Mammary epithelial cell (primary cell): ENCODE measurements at places on chromosomes 11 and 22.

DNA sequence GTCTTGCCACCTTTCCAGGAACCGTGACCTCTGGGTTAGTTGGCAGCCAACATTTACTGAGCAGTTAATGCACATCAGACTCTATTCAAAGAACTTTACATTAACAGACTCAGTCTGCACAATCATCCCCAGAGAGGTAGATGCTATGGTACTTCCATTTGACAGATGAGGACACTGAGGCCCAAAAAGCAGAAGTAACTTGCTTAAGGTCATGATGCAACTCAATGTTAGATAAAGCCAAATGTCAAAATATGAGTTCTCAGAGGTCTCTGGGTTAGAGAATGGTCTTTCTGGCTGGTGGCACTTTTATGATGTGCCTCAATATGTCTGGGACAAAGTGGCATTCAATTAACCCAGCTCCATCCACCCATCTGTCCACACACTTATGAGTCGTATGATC, 450.0 kb downstream of the MIAT start:
- no peak for DNase-seq

DNA sequence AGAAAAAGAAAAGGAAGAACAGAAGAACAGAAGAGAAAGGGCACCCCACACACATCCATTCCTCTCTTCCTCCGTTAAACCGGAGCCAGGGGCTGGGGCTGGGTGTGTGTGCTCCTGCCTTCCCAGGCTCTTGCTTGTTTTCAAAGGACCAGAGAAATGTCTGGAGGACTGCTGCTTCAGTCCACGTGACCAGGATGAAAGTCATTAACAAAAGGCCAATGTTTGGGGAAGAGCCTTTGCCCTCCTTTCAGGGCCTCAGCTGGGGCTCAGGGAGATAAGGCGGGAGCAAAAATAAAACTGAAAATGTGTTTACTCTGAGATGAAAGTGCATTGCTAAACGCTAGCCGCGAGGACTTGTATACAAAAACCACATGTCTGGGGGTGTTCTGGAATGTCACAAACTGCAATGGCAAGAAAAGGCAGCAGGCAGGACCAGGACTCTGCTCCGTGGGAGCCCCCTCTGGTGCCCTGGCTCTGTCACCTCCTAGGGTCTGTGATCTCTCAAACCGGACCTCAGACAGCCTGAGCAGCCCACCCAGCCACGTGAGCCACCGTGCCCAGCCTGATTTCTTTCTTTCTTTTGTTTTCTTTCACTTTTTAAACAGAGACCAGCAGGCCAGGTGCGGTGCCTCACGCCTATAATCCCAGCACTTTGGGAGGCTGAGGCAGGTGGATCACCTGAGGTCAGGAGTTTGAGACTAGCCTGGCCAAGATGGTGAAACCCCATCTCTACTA, 31.6 kb upstream of the MYH9 start:
- no peak for DNase-seq

- no peak for DNase-seq
Measured at GRCh38 chr11:119573858-119574257, 150.9 kb upstream of the THY1 start.

DNA sequence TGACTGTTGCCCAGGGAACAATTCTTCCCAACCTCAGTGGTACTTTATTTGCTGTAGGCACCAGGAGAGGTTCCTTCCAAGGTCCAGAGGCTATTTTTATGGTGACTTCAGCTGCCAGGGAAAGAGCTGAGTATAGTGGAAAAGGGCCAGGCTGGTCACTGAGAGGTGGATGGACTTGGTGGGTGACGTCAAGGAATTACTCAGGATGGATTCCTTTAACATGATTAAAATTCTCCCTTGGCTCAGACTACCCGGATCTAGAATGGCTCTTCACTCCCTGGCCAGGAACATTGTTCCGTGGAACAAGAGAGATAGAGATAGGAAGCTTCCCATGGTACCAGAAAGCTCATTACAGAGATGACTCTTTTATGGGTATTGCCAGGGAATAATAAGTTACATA, 8.7 kb upstream of the CALCA start:
- DNase-seq, result peak; percentile 28

DNA sequence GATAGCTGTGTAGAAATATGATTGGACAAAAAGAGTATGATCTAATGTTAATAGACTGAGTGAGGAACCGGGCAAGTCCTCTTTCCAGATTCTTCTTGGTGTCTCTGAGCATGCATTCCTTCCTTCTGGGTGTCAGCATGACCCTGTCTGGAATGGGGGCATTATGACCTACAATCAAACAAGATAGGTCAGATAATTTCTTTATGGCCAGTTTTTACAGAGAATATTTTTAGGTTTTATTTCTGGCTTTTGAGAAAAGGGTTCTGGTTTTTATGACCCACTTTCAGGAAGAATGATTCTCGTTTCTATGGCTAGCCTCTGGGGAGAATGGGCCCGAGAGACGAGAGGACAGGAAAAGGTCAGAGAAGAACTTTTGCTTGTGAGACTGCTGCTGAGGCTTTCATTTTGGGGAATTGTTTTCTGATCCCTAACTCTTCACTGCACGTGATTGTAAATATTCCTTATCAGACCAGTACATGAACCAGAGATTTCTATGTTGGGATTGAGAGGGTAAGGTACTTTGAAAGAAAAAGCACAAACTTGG, 383.8 kb downstream of the AASDHPPT start:
- no peak for DNase-seq

DNA sequence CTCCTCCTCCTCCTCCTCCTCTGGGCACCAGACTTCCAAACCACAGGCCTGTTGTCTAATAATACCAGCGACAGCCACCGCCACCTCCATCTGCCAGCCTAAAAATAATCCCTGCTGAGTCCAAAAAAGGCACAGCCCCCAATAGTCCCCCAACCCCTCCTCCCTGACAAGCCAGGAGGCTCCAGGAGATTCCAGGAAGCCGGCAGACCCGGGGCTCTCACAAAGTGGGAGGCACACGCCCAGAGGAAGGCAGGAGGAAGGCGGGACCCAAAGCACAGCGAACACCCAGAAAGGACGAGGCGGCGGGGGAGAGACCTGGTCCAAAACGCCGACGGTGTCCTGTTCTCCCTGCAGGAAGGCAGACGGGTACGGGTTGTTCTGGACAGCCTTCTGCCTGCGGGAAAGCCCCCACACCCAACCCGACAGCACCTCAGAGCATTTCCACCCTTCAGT, 5.9 kb downstream of the IGSF9B start:
- no peak for DNase-seq
